Naive thymus-derived CD8-positive, alpha-beta T cell (primary cell): ENCODE measurements at places on chromosomes 6 and 20.

DNA sequence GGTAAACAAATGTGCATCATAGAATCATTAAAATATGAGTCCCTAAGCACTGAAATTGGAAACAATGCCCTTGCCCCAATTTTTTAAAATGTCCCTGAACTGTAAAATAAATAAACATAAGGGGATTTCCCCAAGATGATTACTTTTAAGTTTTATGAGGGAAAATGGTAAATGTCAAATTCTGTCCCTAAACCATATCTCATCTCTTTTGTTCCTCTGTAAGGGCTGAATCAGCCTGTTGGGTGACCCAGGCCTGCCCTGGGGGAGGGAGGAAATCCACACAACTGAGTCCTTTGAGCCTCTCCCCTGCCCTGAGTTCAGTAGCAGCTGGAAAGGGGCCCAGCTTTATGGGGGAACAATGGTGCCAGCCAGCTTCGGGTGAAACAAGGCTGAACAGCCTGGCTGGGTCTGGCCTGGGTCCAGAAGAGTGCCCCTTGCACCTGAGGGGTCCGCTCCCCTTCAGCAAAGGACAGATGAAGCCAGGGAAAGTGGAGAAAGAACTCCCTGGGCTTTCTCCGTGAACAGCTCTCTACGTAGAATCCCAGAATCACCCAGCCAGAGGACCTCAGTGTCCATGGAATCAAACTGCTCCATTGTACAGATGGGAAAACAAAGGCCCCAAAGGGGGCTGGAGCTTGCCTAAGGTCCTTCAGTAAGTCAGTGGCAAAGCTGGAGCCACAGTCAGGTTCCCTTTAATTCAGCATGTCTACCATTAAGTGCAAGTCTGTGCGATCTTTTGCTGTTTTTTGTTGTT lies 28.2 kb upstream of the ITCH start:
- no peak for DNase-seq

- DNase-seq, result no peak
Measured at GRCh38 chr6:124069230-124069950, 265.7 kb downstream of the NKAIN2 start.

GRCh38 chr20:54017846-54018245 lies 52.5 kb downstream of the BCAS1 start:
- no peak for DNase-seq

DNA sequence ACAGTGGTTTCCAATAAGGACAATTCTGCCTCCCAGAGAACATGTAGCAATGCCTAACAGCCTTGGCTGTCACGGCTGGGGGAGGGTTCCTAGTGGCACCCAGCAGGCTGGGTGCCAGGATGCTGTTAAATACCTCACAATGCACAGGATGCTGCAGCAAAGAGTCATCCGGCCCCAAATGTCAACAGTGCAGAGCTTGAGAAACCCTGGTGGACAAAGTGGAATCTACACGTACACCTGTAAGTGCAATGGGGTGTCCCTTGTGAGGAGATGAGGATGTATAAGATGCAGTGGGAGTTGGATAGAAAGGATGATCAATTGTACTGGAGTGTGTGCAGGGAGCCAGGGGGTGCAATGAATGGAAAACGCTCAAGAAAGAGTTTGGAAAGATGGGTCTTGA lies 142.4 kb downstream of the FNDC1 start:
- DNase-seq, result no peak

- no peak for DNase-seq
Measured at GRCh38 chr20:316316-317068, 8.9 kb upstream of the SOX12 start.

GRCh38 chr6:74447013-74447412 lies 751.0 kb downstream of the CD109 start:
- no peak for DNase-seq

DNA sequence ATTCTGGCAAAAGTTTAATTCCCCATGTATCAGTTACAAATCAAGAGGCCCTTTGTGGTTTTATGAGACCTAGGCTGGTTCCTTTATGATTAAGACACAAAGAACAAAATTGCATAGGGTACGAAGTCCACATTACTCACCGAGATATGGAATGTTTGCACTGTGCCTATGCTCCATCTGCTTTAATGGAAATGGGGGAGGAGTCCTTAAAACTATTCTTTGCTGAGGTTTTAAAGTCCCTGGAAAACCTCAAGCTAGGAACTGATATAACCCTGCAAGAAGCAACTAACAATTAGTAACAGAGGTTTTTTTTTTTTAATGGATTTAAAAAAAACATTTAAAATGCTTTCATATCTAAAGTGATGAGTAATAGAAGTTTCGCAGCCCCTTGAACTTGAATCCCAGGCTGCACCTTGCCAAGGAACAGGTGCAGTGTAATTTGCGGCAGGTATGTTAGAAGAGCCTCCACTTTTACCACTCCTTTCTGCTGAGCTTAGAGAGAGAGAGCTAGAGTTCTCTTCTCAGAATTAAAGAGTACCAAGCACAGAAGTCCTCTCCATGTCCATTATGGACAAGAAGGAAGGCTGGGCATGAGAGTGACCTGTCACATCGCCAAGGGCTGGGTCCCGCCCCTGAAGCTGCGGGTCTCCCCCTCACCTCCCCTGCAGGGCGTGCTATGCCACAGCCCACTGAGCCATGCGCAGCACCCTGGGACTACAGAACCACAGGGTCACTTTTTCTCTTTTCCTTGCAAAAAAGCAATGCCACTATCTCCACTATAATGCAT lies 2.3 kb downstream of the SERPINB1 start:
- DNase-seq, result no peak

DNA sequence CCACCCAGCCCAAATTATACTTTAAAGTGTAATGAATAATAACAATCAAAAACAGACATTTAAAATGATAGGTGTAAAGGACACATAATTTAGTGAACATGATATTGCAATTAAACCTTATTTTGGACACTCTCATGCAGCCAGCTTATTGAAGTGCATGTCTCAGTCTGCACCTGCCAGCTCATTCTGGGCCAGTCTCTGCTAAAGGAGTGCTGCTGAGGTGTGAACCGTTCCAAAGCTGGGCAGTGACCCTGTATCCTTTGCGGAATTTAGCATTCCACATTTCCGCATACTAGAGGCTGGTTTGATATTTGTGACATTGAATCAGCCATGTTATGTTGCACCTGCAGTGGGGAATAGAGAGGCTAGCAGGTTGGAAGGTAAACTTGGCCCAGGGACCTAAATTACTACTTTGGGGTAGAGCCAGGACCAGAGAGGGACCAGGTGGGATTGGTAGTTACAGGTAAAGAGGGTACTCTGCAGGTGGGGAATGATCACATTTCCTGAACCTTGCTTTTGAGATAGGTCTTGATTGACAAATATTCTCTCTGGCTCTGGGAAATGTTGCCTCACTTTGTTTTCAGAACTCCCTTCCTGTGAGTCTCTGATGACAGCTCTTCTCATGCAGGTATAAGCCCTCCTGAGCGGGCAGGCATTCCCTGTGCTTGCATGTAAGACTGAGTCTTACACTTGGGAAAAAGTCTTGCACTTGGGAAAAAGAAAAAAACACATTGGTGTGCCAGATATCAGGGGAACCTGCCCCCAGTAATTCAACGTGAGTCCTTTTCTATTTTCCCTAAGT lies 26.2 kb downstream of the TULP4 start:
- no peak for DNase-seq
